ENCODE measurements at places on chromosomes 12 and 14. TPM values are rescaled to one million over a fixed set of nuclear protein-coding genes. Genes with fewer than 3 reads are reported as not detected.
A peak's percentile ranks its signal among the peaks of the same experiment; 100 is the strongest.

Gene EFS
- polyA plus RNA-seq: 3.0 TPM

Gene A2M
- polyA plus RNA-seq: 22.8 TPM

Gene DDHD1
- polyA plus RNA-seq: 3.5 TPM

Gene MGST1
- 26.8 TPM for polyA plus RNA-seq

Gene HSPA2
- 3.3 TPM for polyA plus RNA-seq

Gene HCAR3
- polyA plus RNA-seq: not detected

Gene MYO1H
- polyA plus RNA-seq: not detected

Gene MAP4K5
- polyA plus RNA-seq: 15.5 TPM

GRCh38 chr14:105090493-105091053 lies 25.3 kb upstream of the GPR132 start:
- H3K36me3 ChIP-seq: no peaks in the 10 kb centered on the region
- H3K4me1 ChIP-seq: peaks cover 34% of the 10 kb centered on the region
- H3K27ac ChIP-seq: peak overlapping the region; percentile 89
- no peaks in the 10 kb centered on the region for H3K27me3 ChIP-seq
- peak; percentile 99 for DNase-seq

GRCh38 chr14:92368001-92368400 lies 45.0 kb downstream of the SLC24A4 start:
- no peak overlapping the region for H3K27ac ChIP-seq
- no peaks in the 10 kb centered on the region for H3K27me3 ChIP-seq
- no peaks in the 10 kb centered on the region for H3K36me3 ChIP-seq
- no peaks in the 10 kb centered on the region for H3K4me1 ChIP-seq

DNA sequence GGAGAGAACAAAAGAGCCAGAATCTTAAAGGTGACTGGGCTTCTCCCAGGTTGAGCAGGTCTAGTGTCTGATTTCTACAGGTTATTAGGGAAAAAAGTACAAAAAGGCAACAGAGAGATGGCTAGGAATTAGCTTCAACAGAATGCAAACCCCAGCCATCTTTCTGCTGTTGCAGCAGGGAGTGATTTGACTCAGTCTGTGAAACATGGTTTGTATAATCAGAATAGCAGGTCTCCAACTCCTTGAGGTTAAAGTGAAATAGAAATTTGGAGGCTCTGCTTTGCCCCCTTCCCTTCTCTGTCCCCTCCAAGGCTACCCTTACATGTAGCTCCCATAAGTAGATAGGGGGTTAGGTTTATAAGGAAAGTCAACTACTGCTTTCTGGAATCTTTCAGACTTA lies 105.8 kb downstream of the AKAP6 start:
- H3K27me3 ChIP-seq: no peaks in the 10 kb centered on the region
- no peaks in the 10 kb centered on the region for H3K36me3 ChIP-seq
- no peak overlapping the region for H3K27ac ChIP-seq
- H3K4me3 ChIP-seq: no peak overlapping the region

DNA sequence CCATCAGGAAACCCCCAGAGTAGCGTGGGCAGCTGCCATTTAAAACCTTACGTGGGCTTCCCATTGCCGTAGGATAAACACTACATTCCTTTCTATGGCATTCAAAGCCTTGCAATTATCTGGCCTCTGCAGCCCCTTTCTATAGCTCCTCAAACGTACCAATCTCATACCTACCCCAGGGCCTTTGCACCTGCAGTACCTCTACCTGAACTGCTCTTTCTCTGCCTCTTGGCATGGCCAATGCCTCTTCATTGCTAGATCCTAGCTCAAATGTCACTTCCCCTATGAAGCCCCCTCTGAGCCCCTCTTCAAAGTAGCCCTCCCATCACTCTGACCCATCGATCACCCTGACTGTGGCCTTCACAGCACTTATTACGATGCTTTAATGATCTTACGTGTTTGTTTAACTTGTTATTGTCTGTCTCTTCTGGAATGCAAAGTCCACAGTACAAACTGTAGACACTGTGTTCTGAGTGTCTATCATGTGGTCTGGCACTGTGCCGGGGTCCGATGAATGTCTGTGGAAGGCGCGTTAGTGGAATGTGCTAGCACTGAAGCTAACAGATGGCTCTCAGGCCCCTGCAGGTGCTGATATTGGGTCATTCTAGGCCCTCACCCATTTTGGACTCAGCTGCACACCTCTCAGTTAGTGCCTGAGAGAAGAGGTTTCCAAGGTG lies 157.3 kb upstream of the NOS1 start:
- DNase-seq: peak; percentile 36
- H3K36me3 ChIP-seq: no peaks in the 10 kb centered on the region
- H3K4me1 ChIP-seq: peaks cover 7% of the 10 kb centered on the region
- no peak overlapping the region for H3K27ac ChIP-seq
- H3K27me3 ChIP-seq: no peaks in the 10 kb centered on the region

DNA sequence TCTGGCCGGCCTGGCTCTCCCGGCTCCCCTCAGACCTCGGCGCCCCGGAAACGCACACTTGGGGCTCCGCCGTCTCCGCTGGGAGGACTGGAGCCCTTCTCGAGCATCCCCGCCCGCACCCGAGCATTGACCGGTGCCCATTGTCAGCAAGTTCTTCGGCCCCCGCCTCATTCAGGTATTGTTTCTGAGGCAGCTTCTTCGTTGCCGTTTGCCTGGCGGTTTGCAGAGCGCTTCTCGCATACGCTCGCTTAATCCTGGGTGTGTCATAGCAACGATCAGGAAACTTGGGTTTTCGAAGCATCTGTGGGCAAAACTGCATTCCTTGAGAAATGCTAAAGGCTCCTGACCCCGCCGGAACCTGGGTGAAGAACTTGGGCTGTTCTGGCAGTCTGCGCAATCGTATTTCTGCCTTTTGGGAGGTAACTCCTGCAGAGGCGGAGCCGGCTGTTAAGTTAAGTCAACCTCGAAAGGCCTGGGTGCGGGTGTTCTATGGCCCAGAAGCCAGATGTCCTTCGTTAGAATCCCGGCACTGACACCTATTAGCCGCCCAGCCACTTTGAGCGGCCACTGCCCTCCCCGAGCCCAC lies 518 bp downstream of the GSKIP start:
- peaks cover 22% of the 10 kb centered on the region for H3K4me1 ChIP-seq
- H3K36me3 ChIP-seq: no peaks in the 10 kb centered on the region
- peak overlapping the region; percentile 91 for H3K4me3 ChIP-seq
- DNase-seq: peak; percentile 60
- no peaks in the 10 kb centered on the region for H3K27me3 ChIP-seq

DNA sequence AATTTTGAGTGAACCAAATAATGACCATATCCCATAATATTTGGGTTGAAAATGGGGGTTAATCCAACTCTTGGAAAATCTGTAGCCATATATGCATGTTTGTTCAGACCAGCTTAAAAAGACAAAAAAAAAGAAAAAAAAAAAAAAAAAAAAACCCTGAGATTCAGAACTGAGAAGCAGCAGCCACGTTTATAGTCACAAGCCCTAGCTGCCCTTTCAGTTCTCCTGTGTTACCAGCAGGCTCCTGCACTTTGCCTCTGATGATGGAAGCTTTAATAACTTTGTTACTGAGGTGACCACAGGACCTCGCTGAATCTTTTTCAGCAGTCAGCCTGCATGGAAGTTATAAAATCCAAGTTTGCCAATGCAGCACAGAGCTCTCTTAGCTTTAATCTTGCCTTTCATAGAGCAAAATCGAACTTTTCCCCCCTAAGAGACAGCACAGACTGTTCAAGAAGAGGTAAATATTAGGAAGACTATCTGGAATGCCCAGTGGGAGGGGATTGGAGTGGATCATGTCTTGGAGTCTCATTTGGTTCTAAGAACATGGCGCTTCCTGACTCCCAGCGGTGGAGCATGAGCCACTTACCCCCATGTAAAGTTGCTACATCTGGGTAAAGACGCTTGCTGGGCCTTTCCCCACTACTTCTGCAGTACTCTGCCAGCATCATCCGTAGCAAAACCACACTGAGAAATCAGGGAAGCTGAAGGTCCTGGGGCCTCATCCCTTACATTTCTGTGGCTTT lies 20.6 kb downstream of the GNG2 start:
- no peak for DNase-seq
- H3K27me3 ChIP-seq: no peaks in the 10 kb centered on the region
- H3K4me1 ChIP-seq: no peaks in the 10 kb centered on the region
- H3K36me3 ChIP-seq: no peaks in the 10 kb centered on the region
- no peak overlapping the region for H3K27ac ChIP-seq
- no peak overlapping the region for H3K4me3 ChIP-seq

DNA sequence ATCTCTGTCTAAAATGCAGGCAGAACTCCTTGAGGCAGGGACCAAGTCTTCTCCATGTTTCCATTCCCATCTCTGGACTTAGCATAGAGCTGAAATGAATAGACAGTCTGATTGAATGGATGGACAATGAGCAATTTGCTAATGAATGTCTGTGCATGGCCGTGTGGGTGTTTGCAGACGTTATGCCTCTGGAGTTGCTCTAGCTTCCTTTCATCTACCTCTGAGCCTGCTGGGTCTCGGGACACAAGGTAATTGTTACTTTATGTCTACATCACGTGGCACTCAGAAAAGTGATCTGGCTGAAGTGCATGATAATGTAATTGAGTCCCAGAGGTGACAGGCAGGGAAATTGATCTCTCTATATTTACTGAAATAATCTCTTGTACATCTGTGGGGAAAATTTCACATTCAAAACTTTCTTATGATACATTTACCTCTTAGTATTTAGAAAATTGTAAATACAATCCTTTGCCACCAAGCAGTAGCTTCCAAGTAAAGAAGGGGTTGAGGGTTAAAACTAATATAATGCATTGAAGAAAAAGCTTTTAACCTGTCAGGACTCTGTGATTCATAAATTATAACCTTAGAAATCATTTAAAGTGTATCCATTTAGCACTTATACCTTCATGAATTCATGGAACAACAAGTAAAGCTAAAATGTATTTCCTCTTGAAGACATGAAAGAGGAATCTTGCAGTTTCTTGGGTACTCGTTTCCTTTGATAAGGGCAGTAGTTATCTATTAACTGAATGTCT lies 424.1 kb downstream of the APAF1 start:
- H3K27ac ChIP-seq: no peak overlapping the region
- DNase-seq: no peak
- no peaks in the 10 kb centered on the region for H3K36me3 ChIP-seq

DNA sequence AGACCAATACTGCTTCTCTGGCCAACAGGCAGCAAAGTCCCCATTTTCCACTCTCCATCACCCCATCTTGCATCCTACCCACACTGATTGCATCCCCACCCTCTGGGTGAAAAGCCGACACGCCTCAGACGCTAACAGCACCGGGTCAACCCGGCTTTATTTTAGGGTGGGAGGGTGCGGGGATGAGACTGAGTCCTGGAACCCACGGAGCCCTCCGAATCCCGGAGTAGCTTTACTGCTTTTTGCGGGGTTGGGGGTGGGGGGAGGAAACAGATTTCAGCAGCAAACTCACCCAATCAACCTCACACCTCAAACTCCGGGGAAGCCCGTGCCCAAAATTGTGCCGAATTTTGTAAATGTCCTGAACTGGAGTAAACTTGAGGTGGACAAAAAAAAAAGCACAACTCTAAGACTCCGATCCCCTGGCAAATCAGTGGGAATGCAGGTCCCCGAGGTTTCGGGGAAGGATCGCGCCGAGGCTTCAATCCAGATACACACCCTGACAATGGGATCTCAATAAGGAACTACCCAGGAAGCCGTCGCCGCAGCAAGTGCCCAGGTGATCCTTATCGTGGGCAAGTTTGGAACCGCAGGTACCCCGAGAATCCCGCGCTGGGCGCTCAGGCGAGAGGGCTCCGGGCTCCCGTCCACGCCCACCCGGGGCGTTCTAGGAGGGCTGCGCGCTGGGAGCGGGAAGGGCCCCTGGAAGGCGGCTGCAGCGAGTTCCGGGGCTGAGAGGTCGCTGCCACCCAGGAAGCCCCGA lies 1.1 kb downstream of the GCH1 start:
- H3K27ac ChIP-seq: peak overlapping the region; percentile 87
- DNase-seq: no peak
- H3K27me3 ChIP-seq: no peaks in the 10 kb centered on the region
- no peaks in the 10 kb centered on the region for H3K4me1 ChIP-seq
- no peaks in the 10 kb centered on the region for H3K36me3 ChIP-seq

DNA sequence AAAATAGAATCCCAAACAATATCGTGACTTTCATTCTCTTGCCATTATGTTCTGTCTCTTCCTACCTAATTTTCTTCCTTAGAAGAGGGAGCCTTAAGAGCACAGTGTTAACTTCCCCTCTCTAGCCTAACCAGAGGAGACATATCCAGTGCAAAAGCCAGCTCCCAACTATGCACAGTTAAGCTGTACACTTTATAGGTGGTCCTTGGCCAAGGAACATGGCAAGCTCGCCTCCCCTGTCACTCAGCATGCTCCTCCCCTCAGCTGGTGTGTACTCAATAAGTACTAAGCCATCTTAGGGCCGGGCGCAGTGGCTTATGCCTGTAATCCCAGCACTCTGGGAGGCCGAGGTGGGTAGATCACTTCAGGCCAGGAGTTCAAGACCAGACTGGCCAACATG lies 255.1 kb upstream of the TMPO start:
- H3K27me3 ChIP-seq: no peaks in the 10 kb centered on the region
- no peak overlapping the region for H3K4me3 ChIP-seq
- H3K36me3 ChIP-seq: no peaks in the 10 kb centered on the region
- no peak for DNase-seq
- no peak overlapping the region for H3K27ac ChIP-seq
- no peaks in the 10 kb centered on the region for H3K4me1 ChIP-seq

DNA sequence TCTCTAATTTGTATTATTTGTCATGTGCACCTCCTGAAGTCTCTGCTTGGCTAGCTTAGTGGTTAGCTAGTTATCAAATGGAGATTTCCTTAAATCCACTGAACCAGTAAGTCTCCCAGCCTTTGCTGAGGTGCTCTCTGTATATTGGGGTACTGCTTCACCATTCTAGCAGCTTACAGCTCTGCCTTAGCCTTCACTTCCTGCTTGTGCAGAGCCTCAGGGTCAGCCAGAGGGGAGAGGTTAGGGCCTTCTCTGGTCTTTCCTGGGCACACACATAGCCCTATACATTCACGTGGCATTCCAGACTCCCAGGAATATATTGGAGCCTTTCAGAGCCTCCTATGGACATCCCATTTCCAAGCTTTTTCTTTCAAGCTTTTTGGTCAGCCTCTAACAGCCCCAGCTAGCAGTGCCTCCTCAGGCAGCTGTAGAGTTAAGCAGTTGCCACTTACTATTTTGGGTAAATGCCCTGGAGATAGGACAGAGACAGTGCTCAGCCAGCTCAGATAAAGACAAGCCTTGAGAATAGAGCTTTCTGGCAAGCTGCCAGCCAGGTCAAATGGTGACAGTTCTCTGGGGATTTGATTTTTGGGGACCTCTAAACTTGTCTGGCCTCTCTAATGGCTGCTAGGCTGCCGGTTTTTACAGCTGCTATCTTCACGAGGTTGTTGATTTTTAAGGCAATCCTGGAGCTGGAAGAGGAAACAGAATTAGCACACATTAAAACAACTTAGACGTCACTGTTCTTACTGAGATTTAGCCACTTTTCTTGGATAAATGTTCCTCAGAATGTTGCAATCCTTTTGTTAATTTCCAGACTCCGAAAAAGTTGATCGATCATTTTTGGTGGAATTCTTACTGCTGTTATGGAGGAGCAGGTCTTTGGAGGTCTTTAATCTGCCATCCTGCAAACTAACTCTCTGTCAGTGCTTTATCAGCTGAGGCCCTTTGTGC lies 32.9 kb downstream of the FBXW8 start:
- no peak for DNase-seq
- no peaks in the 10 kb centered on the region for H3K36me3 ChIP-seq
- no peaks in the 10 kb centered on the region for H3K4me1 ChIP-seq
- no peaks in the 10 kb centered on the region for H3K27me3 ChIP-seq
- no peak overlapping the region for H3K4me3 ChIP-seq

- peak; percentile 70 for DNase-seq
- no peaks in the 10 kb centered on the region for H3K27me3 ChIP-seq
- H3K36me3 ChIP-seq: no peaks in the 10 kb centered on the region
- no peak overlapping the region for H3K27ac ChIP-seq
- peak overlapping the region; percentile 82 for H3K4me3 ChIP-seq
These were observed 574 bp downstream of the GLRX5 start for GRCh38 chr14:95535226-95536021.
